Stimulated activated CD4-positive, alpha-beta T cell treated with anti-CD3 and anti-CD28 coated beads, Interleukin-1b, Interleukin-23, amount 100 ng/mL, for 1 hour (primary cell): ENCODE measurements at places on chromosomes 3 and 15.

- DNase-seq: no peak
Observed at GRCh38 chr3:174016186-174016585, 618.6 kb downstream of the NLGN1 start.

DNA sequence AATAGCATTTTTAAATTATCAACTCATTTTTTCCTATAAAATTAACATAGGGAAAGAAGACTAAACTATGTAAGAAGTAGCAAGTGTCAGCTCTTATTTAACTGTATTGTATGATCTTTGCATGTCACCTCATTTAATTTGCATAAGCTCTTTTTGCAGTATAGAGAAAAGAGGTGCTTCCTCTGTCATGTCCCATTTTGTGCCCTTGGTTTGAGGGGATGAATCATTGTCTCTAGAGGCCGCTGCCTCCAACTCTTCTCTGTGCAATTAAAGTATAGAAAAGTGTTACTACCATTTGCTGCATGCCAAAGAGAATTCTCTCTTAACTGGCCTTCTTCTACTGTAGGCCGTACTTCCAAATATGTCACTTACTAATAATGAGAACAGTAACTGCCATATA, 93.4 kb downstream of the LRRC28 start:
- no peak for DNase-seq

GRCh38 chr3:20039765-20040547, at the start of gene KAT2B:
Gene KAT2B, plus strand, starts transcription at chr3:20040446. Its CDS starts 32 bp downstream, at chr3:20040478.
- peak; percentile 63 for DNase-seq

- DNase-seq: no peak
Observed at GRCh38 chr3:64653101-64653500, 34.7 kb downstream of the ADAMTS9 start.

- no peak for DNase-seq
Observed at GRCh38 chr15:99594916-99595315, 29.1 kb downstream of the MEF2A start.

DNA sequence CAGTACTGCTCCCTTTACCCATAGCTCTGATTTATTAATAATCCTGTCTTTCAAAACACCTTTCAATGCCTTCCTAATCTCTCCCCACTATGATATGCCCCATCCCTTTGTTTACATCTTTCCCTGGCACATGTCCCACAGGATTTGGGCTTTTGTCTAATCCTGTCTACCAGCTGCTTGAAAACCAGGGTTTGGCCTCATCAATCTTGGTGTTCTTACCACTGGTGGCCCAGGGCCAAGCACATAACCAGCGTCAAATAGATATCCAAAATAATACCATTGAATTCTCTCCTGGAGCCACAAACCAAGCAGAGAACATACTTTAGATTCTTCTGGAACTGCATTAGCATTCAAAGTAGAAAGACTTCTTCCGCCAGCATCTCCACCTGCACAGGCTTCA, 104.8 kb upstream of the PPP2R3A start:
- no peak for DNase-seq

DNA sequence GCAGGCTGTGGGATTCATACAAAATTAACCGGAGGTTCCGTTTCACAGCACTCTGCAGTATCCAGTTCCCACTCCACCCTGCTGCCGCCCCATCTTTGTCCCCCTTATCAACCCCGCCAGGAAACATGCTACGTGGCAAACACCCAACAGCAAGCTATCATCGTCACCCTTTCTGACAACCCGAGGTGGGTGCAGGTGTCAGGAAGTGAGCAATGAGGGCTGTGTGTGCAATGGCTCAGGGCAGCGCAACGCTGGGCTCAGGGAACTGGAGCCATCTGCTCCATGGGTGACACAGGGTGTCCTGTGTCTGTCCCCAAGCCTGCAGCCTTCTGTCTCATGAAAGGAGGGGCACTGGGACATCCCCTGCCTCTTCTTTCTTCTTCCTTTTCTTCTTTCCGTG, 60.9 kb downstream of the ATP2B2 start:
- no peak for DNase-seq

DNA sequence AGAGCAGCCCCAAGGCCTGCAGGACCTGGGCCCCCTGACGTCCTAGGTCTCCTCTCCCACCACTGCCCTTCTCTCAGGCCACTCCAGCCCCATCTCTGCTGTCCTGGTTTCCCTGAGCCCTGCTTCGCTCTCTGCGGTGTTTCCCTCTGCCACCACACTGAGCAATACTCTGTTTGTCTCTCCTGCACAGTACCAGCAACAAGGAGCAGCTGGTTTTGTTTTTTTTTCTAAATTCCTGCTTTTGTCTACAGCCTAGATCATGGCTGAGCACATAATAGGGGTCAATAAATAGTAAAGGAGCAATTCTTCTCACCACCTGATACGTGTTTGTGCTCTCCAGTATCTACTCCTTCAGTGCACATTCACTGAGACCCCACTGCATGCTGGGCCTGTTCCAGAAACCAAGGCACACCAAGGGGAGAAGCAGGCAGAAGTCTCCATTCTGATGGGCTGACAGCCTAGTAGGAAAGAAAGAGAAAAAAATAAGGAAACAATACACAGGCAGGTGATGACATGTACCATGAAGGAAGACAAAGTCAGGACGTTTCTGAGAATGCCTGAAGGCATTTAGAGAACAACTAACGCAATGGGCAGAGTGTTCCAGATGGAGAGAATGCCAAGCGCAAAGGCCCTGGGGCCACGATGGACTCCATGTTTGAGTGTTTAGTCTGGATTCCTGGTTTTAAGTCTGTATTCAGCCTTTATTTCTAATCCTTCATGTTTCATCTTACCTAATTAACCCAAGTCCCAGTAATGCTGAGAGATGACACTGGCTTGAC, 6.0 kb upstream of the ACAD9 start:
- no peak for DNase-seq

GRCh38 chr3:190003681-190004123, 117.0 kb downstream of the P3H2 start:
- no peak for DNase-seq
